ENCODE measurements at places on chromosomes 5 and 9.

DNA sequence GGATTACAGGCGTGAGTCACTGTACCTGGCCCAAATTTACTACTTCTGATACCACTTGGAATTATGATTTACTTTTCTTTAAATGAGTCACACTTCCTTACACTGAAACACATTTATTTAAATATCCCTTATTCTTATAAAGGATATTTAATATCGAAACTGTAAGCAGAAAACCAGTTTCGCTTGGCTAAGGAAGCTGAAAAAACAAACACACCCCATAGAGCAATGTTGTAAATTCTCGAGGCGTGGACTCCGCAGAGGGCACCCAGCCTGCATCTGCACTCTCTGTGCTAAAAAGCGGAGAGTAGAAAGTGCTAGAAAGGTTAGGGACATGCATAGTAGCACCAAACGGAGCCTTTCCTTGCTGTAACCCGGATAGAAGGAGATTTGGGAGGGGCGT, 86.5 kb downstream of the HMCN2 start:
- H3K4me3 ChIP-seq, result no peak overlapping the region
- no peak overlapping the region for H3K27ac ChIP-seq
- DNase-seq, result no peak
- no peaks in the 10 kb centered on the region for H3K27me3 ChIP-seq
- H3K4me1 ChIP-seq, result no peaks in the 10 kb centered on the region

DNA sequence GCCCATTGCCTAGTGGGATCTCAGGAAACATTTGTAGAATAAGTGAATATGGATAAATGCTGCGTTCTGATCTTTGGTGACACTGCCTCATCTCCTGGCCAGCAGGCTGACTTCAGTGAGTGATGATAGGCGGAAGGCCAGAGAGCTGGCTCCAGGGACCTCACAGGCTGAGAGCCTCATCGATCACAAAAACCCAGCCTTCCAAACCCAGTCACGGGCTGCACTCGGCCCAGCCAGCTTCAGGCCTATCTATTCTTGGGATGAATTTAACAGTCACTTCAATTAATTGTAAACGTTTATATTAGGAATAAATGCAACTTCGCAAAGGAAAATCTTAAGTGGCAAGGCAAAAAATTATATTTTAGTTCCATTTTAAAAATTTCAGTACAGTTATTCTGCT, 201.6 kb downstream of the IRX2 start:
- DNase-seq, result no peak
- no peaks in the 10 kb centered on the region for H3K36me3 ChIP-seq
- no peaks in the 10 kb centered on the region for H3K4me1 ChIP-seq

DNA sequence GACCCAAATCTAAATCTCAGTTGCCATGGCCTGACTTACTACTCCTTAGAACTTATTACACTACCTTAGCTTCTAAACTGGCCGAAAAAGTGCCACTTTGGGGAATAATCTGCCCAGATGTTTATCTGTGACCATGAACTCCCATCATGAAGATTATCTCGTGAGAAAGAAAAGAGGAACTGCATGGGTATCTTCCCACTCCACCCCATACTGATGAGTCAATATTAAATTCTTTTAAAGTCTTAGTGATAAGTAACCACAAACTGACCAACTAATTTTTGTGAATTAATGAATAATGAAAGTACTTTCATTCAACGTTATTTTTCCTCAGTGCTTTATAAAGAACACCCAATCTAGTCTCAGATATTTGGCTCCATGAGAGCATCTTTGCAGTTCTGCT, 493.5 kb downstream of the EBF1 start:
- H3K27me3 ChIP-seq, result no peaks in the 10 kb centered on the region
- H3K4me1 ChIP-seq, result no peaks in the 10 kb centered on the region
- no peak overlapping the region for H3K27ac ChIP-seq
- no peaks in the 10 kb centered on the region for H3K36me3 ChIP-seq

DNA sequence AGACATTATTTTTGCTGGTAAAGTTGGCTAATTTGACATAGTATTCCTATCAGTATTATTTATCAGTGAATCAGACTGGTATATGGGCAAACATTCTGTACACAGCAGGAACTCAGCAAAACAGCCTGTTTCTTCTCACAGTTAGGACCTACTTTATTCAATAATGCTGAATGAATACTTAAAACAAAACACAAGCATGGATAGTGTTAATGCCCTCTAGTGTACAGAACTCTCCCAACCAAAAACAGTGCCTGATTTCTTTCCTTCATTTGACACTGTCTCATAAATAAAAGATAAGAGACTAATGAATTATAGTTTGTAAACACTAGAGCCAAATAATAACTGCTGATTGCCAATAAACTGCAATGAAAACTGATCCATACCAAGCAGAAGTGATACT, 1113.3 kb downstream of the PTPRD start:
- H3K27me3 ChIP-seq, result no peaks in the 10 kb centered on the region
- DNase-seq, result no peak
- H3K36me3 ChIP-seq, result no peaks in the 10 kb centered on the region
- H3K4me1 ChIP-seq, result no peaks in the 10 kb centered on the region
- no peak overlapping the region for H3K4me3 ChIP-seq
- H3K27ac ChIP-seq, result no peak overlapping the region

DNA sequence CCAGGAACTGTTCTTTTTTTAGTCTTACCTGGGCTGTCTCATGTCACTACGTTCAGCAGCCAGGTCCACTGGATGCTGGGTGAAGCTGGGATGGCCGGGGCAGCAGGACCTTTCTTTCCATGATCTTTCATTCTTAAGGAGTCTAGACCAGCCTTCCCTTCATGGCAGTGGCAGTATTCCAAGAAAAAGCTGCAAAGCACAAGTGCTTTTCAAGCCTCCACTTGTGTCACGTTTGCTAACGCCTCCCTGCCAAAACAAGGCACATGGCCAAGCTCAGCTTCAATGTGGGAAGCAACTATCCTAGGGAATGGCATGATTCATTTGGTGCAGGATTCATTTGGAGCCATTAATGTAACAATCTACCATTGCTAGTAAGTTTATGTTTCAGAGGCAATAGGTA, 94.8 kb downstream of the RCL1 start:
- H3K4me3 ChIP-seq, result no peak overlapping the region
- H3K27ac ChIP-seq, result no peak overlapping the region
- H3K4me1 ChIP-seq, result peaks cover 4% of the 10 kb centered on the region

DNA sequence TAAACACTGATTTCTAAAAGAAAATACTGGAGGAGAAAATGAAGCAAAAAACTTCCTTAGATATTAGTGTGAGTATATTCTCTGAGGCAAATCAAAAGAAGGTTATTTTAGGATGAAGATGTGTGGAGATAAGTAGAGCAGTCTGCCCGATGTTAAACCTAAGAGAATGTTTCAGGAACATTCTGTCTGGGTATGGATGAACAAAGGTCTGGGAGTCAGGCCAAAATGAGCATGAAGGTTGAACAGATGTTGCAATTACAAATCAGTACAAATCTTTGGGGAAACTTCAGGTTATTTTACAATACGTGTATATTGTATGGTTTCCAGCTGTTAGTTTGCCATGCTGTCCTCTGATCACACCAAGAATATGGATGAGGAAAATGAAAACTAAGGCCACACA, 14.4 kb upstream of the CEP78 start:
- no peaks in the 10 kb centered on the region for H3K36me3 ChIP-seq
- H3K27ac ChIP-seq, result no peak overlapping the region
- no peak overlapping the region for H3K4me3 ChIP-seq
- no peaks in the 10 kb centered on the region for H3K27me3 ChIP-seq

GRCh38 chr5:135423146-135423845, 23.9 kb downstream of the DCANP1 start:
- no peaks in the 10 kb centered on the region for H3K27me3 ChIP-seq
- H3K4me1 ChIP-seq, result no peaks in the 10 kb centered on the region
